Activated CD4-positive, alpha-beta T cell treated with anti-CD3 and anti-CD28 coated beads for 36 hours (primary cell): ENCODE measurements at places on chromosomes 2 and 18. TPM values are rescaled to one million over a fixed set of nuclear protein-coding genes. Genes with fewer than 3 reads are reported as not detected.

- H3K4me3 ChIP-seq = no peak overlapping the region
- peaks cover 96% of the 10 kb centered on the region for H3K4me1 ChIP-seq
- peak overlapping the region; percentile 56 for H3K27ac ChIP-seq
- no peaks in the 10 kb centered on the region for H3K27me3 ChIP-seq
- DNase-seq = peak; percentile 80
- H3K36me3 ChIP-seq = peaks cover 7% of the 10 kb centered on the region
These were observed 24.1 kb downstream of the INPP4A start for GRCh38 chr2:98468621-98469236.

DNA sequence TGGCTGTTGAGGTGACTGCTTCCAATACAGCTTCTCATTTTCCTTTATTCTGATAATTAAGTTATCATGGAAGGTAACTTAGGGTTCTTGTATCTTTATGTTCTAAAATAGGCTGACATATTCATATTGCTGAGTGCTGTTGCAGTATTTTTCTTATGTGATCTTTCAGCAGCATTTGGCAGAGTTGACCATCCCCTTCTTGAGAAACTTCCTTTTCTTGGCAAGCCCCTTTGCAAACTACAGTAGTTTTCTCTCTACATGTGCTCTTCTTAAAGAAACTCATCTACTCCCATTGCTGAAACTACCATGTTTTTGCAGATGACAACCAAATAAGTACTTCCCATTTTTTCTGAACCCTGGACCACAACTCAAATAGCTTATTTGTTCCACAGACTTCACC, 476.5 kb upstream of the TRIB2 start:
- no peak for DNase-seq
- H3K4me1 ChIP-seq = no peaks in the 10 kb centered on the region
- H3K4me3 ChIP-seq = no peak overlapping the region

GRCh38 chr2:186718122-186718521, 24.3 kb downstream of the FAM171B start:
- DNase-seq = no peak
- no peak overlapping the region for H3K4me3 ChIP-seq
- H3K4me1 ChIP-seq = no peaks in the 10 kb centered on the region
- H3K36me3 ChIP-seq = no peaks in the 10 kb centered on the region
- H3K27me3 ChIP-seq = no peaks in the 10 kb centered on the region

NCKAP1 gene
- total RNA-seq = 9.1 TPM

ZNF892 gene
- 3.8 TPM for total RNA-seq

CCDC74A gene
- total RNA-seq = 3.0 TPM

RGPD3 gene
- total RNA-seq = 0.05 TPM

TMEM163 gene
- not detected for total RNA-seq
